NCI-H2081 (cell line): ENCODE measurements at places on chromosomes 3 and 15.

DNA sequence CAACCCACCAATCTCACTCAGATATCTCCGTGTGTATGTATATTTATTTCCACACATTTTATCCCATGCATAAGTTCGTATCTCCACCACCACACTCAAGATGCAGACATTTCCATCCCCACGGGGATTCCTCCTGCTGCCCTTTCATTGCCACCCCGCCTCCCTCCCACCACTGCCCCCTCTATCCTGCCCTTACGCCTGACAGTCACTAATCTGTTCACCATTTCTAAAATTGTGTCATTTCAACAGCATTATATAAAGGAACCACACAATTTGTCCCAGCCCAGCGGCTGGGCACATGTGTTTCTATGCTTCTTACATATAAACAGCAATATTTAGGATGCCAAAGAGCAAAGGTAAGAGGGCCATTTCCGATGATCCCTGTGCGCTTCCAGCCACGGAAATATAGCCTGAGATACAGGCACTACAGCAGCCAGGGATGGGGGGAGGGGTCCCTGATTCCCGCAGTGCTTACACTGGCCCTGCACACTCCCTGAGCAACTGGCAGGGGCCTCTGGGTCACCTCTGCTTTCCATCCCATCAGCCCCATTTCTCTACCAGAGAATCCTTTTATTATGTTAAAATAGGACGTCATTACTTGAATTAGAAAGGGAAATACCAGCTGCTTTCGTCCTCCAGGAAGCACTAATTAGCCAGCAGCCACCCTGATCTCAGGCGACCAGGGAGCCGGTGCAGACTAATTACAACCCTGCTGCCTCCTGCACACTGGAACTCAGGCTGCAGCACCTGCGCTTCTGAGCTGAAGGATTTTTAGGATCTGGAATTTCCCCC is 372.0 kb upstream of the ATP10A start:
- peak; percentile 89 for DNase-seq

DNA sequence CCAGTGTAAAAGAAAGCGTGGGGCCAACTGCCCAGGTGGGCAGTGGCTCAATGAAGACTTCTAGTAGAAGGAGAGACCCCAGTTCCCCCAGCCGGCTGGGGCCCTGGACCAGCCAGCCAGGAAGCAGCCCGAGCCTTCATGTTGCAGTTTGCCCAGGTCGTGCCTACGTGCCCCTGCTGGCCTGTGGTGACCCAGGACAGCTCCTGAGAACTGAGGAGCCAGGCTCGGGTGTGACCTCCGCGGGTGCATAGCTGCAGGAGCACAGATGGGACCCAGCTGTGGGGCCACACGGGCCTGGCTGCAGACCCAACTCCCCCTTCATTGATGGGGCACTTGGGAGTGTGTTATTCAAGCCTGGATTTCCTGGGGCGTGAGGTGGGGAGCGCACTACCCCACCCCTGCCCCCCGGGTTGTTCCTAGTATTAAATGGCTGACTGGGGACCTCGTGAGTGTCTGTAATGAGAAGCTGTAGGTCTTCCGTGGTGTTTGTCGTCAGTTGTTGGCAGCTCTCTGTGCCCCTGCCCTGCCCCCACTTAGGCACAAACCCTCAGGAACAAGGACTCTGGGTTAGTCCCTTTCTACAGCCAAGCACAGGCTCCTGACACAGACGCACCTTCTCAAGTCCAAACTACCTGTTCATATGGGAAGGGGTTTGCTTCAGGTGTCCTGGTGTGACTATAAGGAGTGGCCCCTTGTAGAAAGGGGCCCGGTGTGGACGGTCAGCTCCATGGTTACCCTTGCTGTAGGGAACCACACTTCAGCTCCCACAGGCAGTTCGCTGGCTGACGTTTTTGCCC is 39.1 kb downstream of the IDH2 start:
- DNase-seq = peak; percentile 13

GRCh38 chr3:41190509-41191284 is 8.6 kb upstream of the CTNNB1 start:
- DNase-seq = no peak

GRCh38 chr3:32841867-32842470 is 24.2 kb downstream of the TRIM71 start:
- no peak for DNase-seq

DNA sequence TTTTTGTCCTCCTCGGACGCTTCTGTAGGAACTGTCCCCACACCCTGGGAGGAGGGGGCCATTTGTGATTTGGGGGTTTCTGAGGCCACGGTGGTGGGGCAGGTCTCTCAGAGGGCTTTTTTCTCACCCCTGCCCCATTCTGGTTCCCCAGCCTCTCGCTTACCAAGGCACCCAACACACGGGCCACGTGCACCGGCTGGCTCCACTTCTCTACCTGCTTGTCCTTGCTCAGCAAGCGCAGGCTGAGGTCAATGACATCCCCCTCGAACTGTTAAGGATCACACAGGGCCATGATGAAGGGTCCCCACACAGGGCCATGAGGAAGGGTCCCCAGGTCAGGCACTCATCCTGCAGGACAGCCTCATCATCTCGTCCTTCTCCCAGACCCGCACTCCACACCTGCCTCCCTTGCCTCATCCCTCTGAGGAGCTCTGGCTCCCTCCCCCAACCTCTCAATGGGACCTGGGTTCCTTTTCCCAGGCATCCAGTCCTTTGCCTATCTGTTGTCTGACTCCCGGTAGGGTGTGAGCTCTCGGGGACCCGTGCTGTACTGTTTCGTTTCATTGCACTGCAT is 10.6 kb downstream of the EPB42 start:
- no peak for DNase-seq

- DNase-seq = peak; percentile 20
These were observed 301.4 kb downstream of the OCA2 start for GRCh38 chr15:27797765-27798164.

- DNase-seq = no peak
These were observed 72.5 kb downstream of the VPS8 start for GRCh38 chr3:184884359-184885017.

GRCh38 chr3:133441867-133442270 is 42.0 kb downstream of the BFSP2 start:
- no peak for DNase-seq

DNA sequence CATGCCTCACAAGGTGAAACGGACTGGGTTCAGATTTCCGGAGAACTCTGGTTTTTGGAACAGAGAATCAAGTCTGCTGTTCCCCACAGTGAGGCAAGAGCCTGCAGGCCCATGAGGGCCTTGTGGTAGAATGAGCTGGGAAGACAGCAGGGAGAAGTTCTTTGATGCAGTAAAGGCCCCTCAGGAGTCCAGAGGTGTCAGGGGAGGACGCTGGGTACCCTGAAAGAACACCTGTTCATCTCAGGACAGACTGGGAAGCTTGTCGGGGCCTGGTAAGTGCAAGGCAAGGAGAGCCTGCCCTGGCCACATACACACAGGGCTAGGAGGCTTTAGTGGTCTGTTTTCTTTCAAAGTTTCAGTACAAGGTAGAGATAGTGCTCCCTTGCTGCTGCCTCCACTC is 3.7 kb upstream of the ZBTB47 start:
- no peak for DNase-seq
